NCI-H2171 treated with DMSO at 0.1 percent for 48 hours (cell line): ENCODE measurements at places on chromosomes 3 and 15.

- DNase-seq: no peak
Measured at GRCh38 chr3:130048726-130049125, 32.9 kb upstream of the ALG1L2 start.

GRCh38 chr3:39184081-39184967 lies 8.1 kb downstream of the XIRP1 start:
- no peak for DNase-seq

- DNase-seq: no peak
Measured at GRCh38 chr3:142904639-142905436, 16.0 kb upstream of the PCOLCE2 start.

DNA sequence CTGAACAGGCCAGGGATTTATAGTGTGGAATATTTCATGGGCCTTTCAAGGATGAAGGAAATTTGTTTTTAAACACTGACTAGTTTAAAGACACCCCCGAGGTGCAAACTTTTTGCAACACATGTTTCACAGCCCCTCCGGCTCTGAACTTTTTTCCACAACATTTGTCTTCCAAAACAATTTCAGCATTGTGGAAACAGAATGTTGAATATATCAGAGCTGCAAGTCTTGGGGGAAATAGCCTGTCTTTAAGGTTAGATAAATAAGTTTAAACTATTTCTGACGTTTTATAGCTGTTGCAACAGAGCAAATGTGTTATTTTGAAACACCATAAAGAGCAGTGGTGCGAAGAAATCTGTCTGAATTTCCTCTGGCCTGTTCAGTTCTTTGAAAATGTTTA lies 229.2 kb upstream of the GOLGA6L4 start:
- DNase-seq: no peak

DNA sequence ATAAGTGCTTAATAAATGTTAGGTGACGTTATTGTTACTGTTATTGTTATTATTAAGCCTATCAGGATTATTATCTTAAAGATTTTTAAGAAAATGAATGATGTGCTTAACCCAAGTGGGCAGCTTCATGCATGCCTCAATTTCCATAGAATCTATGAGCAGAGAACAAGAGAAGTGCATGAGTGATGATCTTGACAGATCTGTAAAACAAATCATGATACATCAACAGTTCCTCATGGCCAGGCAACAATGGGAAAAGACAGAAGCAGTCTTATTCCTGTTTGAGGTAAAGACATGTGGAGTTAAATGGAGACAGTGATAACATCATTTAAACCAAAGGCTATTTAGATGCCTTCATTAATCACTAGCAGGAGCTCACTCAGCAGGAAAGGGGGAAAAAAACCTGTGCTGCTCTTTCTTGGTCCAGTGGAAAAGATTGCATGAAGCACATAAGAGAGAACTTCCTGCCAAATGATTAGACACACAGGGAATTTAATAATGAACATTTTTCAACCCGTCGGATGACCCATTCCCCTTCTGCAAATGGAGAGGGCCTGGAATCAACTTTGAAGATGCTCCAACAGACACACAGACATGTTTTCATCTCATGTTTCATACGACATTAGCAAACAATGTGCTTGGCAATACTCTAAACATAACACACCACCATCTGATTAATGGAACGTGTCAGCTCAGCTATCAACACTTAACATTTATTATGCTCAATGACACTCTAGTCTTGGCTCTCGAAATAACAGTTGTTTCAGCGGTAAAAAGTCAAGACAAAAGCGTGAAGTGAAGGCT lies 212.2 kb upstream of the LRRN1 start:
- DNase-seq: peak; percentile 48

DNA sequence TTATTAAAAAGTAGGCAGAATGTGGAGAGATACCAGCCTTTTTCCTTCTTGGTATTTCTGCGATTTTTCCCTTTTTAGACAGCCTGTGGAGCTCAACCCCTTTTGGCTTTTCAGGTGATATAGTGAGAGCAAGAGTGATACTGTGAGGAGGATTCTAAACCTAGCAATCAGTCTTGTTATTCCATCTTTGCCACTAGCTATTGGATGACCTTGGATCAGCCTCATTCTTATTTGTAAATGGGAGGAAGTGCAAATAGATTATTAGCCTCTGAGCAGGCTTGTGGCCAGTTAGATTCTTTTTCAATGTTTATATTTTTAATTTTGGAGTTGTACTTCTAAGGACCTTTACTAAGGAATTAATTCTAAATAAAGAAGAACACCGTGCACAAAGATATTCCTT lies 34.0 kb downstream of the IQGAP1 start:
- DNase-seq: no peak

DNA sequence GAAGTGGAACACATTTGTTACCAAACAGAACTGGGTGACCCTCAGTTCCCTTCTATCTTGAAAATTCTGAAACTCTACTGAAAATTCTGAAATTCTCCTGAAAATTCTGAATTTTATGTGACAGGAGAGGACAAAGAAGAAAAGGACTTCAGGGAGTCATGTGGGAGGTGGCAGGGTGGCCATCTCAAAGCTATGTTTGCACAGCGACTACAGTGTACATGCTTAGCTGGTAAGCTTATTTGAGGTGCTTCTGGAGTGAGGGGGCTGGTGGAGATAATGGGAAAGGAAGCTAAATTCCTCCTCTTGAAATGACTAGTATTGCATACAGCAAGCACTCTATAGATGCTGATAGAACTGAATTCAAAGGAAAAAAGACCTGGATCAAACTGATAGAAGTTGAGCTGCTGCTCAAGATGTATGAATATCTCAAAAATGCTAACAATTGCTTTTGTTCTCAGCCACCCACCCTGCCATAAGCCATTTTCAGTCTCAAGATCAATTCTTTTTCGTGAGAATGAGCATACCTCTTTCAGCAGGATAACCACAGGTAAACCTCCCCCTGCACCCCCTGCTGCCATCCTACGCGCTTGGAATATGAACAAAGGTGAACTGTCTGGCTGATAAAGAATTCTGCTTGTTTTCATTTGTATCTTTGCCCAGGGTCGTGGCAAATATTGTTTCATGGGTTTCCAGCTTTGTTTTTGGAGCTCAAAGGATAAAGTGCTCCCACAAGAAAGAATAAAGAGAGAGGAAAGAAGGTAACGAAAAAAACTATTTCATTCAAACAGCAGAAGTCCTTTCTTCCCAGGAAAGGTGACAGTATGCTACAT lies 16.6 kb upstream of the ARHGEF3 start:
- no peak for DNase-seq

DNA sequence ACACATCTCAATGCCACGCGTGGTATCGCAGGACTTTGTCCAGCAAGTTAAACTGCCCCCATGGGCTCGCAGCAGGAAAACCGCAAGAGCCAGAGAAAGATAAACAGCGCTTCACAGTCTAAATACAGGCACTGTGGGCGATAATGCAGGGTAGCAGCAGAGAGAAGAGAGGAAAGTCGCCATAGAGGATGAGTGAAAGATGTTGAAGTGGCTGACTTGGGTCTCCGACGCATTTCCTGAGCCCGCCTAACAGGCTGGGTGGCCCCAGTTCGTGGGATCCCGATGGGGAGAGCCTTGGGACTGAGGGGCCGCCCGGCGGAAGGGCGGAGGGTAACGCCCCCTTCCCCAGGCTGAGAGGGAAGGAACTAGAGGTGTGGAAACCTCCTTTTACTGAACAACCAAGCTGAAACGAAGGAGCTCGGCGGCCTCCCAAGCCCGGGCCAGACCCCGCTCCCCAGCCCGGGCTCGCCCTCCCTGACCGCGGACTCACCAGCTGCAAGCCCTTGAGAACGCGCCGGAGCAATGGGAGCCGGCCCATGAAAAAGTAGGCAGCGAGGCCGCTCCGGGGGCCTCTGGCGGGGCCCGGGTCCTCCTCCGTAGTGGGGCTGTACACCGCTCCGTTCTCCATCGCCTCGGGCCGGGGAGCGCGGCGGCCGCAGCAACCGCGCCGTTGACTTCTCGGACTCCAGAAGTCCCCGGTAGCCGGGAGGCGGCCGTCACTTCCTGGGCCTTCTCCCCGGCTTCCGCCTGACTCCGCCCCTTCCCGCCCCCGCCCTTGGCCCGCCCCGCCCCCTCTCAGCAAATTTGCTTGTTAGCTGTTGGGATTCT lies at the start of gene CMTM6:
TSS of gene CMTM6 (minus strand) at position 735 of the 828 bp plus-strand sequence. CDS start at position 628, 107 bp downstream.
- peak; percentile 60 for DNase-seq

DNA sequence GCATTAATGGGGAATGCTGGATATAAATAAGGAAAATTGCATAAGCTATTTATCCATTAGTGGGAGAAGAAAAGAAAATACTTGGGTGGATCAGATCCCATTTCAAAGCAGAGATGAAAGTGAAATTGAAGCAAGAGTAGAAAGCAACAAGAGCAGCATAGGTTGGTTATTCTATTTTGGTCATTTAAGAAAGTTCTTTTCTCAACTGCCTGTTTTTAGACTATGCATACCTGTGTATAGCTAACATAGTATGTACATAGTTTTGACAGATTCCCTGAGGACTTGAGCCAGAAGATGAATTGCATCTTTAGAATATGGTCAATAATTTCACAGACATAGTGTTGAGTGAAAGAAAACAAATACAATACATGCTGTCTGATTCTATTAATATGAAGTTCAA lies 29.0 kb upstream of the DENND4A start:
- DNase-seq: no peak

- DNase-seq: no peak
Measured at GRCh38 chr15:78167227-78167888, 18.2 kb downstream of the IDH3A start.

GRCh38 chr3:9951962-9952805 lies at the start of gene PRRT3:
Gene PRRT3 (minus strand): TSS chr3:9952408. CDS start chr3:9950115, 2,293 bp downstream.
- DNase-seq: peak; percentile 41

- no peak for DNase-seq
Measured at GRCh38 chr15:38257676-38258075, 5.0 kb downstream of the SPRED1 start.

DNA sequence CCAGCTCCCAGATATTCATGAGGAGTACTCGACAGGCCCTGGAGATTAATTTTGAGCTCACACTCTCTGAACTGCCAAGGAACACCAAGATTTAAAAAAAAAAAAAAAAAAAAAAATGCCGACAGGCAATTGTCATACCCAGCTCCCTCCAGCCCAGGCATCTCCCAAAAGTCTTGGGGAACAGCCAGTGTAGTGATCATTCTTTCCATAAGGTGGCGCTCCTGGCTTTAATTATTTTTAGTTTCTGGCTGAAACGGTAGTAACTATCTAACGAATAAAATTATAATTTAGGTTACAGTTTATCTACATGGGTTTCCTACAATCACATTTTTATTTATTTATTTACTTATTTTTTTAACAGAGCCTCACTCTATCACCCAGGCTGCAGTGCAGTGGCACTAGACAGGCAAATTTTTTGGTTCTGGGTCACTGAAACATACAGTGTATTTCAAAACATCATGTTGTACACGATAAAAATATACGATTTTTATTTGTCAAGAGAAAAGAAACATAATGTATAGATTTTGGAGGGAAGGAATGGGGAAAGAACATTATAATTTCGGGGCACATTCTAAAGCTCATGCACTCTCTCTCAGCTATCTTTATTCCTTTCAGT lies 157.3 kb downstream of the ADAMTS9 start:
- DNase-seq: peak; percentile 35

DNA sequence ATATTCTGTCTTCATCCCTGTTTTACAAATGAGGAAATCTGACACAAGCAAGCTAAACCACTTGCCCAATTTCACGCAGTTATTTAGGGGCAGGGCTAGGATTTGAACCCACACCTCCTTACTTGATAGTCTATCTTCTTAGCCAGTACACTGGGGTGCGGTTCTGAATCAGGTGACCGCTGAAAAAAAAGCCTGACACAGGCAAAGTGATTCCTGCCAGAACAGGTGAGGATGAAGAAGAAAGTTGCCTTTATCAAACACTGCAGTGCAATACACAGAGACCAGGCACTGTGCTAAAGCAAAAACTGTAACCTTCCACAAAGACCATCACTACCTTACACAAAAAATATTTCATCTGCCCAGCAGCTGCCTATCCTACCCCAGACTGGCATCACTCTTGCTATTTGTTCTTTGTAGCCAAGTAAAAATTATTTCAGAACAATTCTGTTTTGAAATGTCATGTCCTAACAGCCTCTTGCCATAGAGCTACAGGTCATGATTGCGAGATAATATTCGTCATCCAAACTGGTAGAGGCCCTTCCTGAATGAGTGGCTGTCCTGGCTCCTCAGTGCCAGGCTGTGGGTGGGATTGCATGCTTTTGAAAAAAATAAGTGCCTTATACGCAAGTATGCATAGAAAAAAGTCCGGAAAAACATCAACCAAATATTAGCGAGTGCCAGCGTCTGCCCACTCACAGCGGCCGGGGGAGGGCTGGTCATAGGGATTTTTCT lies 142.3 kb upstream of the TPM1 start:
- DNase-seq: no peak

GRCh38 chr15:75725006-75725718 lies 12.5 kb upstream of the CSPG4 start:
- DNase-seq: no peak

DNA sequence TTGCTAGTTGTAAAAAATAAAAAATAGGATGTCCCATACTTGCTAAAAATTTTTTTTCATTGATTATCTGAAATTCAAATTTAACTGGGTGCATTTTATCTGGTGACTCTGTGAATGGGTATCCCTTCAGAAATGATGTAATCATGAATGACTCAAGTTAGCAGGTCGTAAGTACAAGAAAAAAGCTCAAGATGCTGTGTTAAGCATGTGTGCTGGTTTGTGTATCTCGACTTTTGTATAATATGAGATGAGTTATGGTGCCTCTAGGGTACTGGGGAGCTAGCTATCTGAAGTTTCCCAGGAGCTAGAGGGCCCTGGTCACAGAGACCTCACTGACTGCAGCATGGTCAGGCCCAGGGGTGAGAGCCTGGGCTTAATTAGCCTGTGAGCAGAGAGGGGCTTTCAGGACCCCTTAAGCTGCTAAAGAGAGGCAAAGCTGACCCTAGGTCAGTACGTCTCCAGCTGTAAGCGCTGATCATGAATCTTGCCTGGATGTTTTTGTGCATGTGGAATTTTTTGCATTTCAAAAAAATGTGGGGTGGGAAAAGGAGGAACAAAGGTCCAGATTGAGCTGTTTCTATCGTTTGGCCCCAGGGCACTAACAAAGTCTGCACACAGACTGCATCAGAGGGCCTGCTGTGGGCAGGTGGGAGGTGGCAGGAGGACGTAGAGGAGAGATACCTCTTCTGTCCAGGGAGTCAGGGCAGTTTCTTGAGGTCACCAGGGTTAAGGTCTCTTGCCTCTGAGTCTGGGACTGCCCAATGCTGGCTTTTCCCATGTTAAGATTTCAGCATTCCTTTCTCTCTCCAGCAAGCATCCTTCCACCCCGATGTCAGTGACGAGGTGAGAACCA lies 233.2 kb upstream of the TPM1 start:
- no peak for DNase-seq

- DNase-seq: no peak
Measured at GRCh38 chr15:99019558-99020540, 12.3 kb upstream of the PGPEP1L start.

- DNase-seq: no peak
Measured at GRCh38 chr3:8603115-8603710, 41.4 kb downstream of the SSUH2 start.

- peak; percentile 81 for DNase-seq
Measured at GRCh38 chr15:65303687-65304380, 643 bp upstream of the RNU5B-1 start.
